ENCODE measurements at places on chromosomes 5 and 9. TPM values are rescaled to one million over a fixed set of nuclear protein-coding genes. Genes with fewer than 3 reads are reported as not detected.

DNA sequence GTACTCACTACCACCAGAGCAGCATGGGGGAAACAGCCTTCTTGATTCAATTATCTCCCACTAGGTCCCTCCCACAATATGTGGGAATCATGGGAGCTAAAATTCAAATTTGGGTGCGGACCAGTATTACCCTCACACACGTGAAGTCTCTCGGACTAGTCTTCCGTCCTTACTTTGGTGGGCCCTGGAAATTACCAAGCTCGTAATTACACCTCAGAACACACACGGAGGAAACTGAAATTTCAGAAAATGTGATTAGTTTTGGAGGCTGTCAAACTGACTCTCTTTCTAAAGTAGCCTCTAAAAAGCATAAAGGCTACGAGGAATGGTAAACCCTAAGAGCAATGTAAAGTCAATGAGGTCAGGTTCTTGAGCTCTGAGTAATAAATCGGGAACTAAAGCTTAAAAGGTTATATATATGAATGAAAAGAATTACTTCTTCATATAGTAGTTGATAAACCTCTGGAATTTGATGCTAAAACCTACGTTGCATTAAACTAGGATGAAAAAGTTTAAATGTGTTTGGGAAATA lies 842 bp upstream of the FEM1C start:
- DNase-seq, result no peak

DNA sequence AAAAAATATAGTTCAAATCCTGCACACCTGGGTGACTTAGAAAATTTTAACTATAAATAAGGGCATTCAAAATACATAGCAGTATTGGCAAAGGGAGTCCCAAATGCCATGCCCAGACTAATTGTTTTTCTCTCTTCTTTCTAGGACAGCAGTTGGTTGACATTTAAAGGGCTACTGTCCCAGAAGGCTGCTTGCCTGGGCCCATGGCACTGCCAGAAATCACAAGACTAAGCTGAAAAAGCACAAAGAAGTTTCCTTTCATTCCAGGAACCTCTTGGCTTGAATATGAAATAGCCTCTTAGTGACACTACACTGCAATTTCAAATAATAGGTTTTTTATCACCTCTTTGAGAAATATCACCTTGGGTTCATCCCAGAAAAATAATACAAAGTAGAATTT lies 388.9 kb upstream of the TRPC7 start:
- no peak for DNase-seq

DNA sequence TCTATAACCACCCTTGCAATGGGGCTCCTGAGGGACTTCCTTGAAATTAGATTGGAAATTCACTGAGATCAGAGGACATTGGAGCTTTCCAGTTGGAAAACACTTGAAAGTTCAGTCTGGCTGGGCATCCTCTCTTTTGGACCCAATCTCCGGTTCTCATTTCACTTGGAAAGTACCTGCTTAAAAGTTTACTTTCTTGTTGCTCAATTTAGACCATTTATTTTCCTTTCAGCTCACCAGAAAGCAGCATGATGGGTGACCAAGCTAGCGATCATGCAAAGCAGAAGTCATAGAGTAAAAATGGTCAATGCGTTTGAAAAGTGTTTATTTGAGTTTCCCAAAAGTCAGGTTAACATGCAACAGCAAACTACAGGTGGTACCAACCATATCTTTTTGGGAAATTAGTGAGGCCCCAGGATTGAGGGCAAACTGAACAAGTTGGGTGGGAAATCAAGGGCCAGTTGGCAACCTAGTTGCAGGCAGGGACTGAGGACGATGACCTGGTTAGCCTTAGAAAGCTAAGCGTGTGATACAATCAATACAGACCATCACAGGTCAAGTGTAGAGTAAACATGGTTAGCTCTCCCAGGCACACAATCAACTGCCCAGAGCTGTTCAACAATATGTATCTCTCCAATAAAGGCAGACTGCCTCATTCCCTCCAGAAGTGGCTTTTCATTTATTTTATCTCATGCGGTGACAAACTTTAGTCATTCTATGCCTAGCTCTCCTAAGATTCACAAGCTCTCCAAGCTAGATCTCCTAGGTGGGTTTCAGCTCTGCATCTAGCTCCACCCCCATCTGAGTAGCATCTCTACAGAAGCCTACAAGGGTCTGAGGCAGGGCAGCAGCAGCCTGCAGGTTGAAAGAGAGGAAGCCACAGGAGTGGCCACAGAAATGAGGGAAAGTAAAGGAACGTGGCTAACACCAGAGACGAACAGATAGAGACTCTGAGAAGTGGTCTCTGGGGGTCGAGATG lies 136.9 kb downstream of the UGCG start:
- no peak for DNase-seq

DNA sequence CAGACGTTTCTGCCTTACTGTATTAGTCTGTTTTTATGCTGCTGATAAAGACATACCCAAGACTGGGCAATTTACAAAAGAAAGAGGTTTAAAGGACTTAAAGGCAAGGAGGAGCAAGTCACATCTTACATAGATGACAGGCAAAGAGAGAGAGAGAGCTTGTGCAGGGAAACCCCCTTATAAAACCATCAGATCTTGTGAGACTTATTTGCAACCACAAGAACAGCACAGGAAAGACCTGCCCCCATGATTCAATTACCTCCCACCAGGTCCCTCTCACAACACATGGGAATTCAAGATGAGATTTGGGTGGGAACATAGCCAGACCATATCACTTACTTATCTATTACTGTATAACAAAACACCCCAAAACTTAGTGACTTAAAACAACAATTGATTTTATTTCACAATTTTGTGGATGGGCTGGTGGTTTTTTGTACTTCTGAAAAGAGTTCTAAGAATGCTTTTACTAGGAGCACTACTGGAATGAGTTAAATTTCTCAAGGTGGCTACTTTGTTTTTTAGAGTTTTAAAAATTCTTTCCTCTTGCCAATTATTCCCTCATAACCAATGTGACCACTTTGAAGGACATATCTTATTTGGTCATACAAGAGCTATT lies 10.3 kb downstream of the RUSC2 start:
- no peak for DNase-seq

GRCh38 chr9:34227445-34227844 lies 48.6 kb downstream of the UBAP1 start:
- DNase-seq, result no peak

DNA sequence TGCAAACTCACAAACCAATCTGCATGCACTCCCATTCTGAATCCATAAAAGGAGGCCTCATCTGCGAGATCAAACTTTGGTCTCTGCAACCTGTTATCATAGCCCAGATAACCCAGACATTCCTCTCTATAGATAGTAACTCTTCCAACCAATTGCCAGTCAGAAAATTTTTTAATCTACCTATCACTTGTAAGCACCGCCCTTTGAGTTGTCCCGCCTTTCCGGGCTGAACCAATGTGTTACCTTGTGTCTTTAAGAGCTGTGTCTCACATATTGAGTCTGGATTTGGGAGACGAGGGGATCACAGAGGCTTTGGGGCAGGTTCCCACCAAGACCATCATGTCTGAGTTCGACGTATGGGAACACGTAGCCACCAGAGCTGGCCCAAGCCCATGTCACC lies 91.1 kb upstream of the PPP1R26 start:
- no peak for DNase-seq

GRCh38 chr5:149936700-149937091 lies 7.9 kb downstream of the PDE6A start:
- DNase-seq, result no peak

DNA sequence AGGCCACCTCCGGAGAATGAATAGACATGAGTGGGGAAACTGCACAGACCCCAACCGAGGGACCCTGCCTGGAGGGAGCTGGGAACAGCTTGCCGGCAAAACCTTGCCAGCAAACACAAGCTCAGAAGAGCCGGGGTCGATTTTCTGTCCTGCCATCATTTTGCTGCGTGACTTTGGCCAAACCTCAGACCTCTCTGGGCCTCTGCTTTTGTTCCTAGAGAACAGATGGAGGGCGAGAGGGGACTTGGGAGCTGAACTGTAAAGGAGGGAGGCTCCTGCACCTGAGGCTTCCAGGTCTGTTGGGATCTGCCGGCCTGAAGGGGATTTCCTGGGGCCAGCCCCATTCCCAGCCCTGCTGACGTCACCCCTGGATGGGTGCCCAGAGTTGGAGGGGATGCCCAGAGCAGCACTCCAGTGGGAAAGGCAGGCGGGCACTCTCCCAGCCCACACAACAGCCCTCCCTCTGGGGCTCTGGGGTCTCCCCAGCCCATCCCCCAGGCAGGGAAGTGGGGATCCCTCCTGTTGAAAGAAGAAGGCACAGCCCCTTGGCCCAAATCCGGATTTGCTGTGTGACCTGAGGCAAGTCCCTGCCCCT lies 40.4 kb upstream of the SYNPO start:
- peak; percentile 91 for DNase-seq

DNA sequence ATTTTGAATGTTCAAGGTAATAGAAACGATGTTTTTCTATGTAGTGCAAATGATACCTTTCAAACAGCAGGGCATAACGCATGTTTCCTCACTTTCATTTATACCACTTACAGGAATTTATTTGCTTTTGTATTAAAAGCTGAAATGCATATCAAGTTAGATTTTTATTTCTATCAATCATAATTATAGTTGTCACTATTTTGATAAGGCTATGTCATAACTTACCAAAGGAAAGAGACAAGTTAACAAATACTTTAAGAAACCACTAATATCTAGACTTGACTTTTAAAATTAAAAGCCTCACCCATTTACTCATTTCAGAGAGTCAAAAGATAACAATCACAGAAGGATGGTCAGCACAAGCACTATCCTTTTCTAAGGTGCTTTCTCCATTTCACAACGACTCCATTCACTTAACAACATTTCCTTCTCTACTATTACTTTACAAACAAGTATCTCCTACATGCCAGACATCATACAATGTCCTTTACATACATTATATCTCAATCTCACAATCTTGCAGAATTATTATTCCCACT lies 12.6 kb downstream of the ERP44 start:
- no peak for DNase-seq

GRCh38 chr5:41721516-41721915 lies 148.7 kb downstream of the OXCT1 start:
- no peak for DNase-seq

DNA sequence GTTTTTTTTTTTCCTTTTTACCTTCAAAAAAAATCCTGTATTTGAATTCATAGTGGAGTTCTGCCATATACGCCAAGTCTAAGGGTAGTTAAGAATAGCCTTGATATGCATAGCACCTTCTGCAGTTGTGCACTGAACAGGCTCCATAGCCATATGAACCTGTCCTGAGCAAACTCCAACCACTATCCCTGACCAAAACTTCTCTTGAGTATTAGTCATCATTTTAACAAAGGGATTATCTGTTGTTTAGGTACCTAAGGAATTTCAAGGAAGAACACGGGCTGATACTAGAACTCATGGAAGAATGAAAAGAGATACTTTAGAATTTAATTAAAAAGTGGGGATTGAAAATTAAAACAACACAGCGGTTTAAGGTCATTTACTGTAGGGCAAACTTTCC lies 1.9 kb upstream of the FBXO38 start:
- DNase-seq, result no peak

- no peak for DNase-seq
These were observed 745.6 kb upstream of the ZNF608 start for GRCh38 chr5:125491986-125492492.

GRCh38 chr9:122252796-122253195 lies 11.8 kb downstream of the RBM18 start:
- peak; percentile 59 for DNase-seq

DNA sequence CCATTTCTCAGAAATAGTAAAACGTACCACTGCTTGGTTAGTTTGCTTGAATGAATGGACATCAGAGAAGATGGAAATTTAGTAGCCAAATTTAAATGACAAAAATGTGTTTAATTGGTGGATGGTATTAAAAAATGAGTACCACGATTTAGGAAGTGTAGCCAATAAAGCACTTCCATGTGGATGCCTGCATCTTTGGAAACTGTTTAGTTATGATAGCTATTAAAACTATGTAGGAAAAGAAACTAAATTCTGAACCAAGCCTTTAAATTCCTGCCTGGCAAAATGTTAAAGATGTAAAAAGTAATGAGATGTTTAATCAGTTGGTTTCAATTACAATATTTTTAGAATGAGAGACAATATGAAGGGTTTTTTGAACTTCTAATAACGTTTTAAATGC lies 94.8 kb downstream of the NUDT12 start:
- DNase-seq, result no peak

Gene SGCD
- total RNA-seq, result 76.9 TPM

Gene SLC6A7
- total RNA-seq, result not detected

Gene PCDHB13
- total RNA-seq, result 3.9 TPM

Gene OTP
- not detected for total RNA-seq

Gene FCN1
- 7.1 TPM for total RNA-seq

Gene IL17B
- total RNA-seq, result not detected

Gene ADRA1B
- 2.3 TPM for total RNA-seq

Gene PCDHA1
- total RNA-seq, result not detected

Gene CDX1
- total RNA-seq, result not detected

Measured in heart left ventricle (tissue), 16 donors.